Activated CD4-positive, alpha-beta T cell treated with anti-CD3 and anti-CD28 coated beads for 24 hours (primary cell): ENCODE measurements at places on chromosomes 12 and 14.

GRCh38 chr12:54937376-54937775 lies 47.2 kb downstream of the TESPA1 start:
- DNase-seq: no peak

DNA sequence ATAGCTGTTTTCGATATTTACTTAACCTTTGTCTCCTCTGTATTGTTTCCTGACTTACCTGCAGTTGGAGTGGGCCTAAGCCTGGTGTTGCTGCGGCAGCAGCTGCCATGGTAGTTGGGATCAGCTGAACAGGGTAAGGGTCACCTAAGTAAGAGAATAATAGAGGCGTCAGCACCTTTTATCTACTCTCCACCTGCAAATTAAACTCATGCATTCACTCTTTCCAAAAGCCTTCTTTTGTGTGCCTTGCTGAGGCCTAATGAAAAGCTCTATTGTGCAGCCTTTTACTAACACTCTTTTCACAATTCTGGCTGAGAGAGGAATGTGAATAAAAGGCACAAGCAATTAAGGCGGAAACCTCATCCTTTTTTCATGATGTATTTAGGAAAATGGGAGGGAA lies 308.7 kb downstream of the SOX5 start:
- no peak for DNase-seq

GRCh38 chr12:86006727-86007126 lies 132.6 kb downstream of the NTS start:
- DNase-seq: no peak

- DNase-seq: no peak
Observed at GRCh38 chr14:90455100-90455571, 58.3 kb downstream of the CALM1 start.

- no peak for DNase-seq
Observed at GRCh38 chr12:116373572-116374206, 96.2 kb upstream of the MED13L start.

- no peak for DNase-seq
Observed at GRCh38 chr14:24179961-24180796, 8.3 kb downstream of the REC8 start.

DNA sequence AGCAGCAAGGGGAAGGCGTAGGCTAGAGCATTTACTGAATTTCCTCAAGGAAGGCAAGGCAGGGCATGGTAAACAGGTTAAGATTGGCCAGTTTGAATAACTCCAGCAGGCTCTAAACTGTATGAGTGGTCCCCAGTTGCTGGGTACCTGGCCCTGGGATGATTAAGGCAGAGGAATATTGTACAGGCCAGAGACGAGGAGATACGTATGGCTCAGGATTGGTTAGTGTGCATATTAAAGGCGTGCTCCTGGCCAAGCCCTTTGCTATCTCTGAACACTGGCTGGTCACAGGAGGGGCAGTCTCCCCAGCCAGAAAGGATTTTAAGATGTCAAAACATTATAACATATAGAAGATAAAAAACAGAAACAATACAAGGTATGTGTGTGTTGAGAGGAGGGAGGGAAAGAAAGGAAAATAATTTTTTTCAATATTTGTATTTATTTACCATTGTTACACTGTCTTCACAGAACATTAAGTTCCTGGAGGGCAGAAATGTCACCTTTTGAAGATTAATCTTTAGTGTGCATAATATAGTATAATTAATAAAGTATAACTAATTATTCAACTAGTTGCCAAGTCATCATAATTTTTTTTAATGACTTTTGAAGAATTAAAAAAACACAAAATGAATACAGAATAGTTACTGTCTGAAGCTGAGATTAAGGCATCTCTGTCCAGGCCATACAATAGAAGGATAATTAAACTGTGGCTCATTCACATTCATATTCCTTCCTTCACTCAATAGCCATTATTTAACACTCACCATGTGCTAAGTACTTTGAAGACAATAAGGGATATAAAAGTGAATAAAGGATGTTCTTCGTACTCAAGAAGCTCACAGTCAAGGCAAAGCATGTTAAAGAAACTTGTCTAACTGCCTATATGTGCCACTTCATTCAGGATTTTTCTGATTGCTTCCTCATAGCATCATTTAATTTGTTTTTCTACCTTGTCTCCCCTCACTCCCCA lies 41.9 kb downstream of the DCP1B start:
- DNase-seq: no peak

GRCh38 chr12:113468365-113469223 lies 3.1 kb downstream of the LHX5 start:
- DNase-seq: no peak

DNA sequence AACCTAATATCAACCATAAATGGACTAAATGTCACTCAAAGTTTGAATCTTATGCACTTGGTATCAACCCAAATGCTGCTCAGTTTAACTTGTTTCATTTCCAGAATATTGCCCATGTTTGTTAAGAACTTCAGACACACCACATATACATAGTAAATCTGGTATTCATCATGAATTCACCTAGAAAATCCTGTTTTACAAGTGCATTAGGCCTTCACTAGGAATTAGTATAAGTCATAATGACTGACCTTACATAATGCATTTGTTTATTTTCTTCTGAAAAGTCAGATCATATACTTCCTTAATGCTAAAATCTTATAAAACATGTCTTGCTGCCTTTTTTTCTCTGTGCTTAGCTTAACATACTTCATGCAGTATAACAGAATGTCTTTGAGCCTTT lies 66.1 kb downstream of the ABCD2 start:
- DNase-seq: no peak

DNA sequence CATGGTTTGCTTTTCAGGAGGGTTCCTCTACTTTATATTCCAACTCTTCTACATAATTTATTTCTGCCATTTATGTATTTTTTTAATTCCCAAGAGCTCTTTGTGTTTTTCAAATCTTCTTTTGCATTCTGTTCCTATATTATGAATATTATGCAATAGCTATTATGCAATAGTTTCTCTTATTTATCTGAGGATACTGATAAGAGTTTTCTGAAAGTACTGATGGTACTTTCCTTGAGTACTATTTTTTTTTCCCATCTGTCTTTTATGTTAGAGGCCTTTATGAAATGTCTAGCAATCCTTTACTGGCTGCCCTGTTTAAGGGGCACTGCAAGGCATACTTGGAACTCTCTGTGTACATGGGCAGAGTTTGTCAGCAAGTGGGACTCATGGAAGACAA lies 93.4 kb downstream of the SLC41A2 start:
- no peak for DNase-seq

- no peak for DNase-seq
Observed at GRCh38 chr14:92646952-92647796, 101.3 kb downstream of the LGMN start.

GRCh38 chr14:75470238-75470797 lies 42.5 kb downstream of the JDP2 start:
- no peak for DNase-seq

DNA sequence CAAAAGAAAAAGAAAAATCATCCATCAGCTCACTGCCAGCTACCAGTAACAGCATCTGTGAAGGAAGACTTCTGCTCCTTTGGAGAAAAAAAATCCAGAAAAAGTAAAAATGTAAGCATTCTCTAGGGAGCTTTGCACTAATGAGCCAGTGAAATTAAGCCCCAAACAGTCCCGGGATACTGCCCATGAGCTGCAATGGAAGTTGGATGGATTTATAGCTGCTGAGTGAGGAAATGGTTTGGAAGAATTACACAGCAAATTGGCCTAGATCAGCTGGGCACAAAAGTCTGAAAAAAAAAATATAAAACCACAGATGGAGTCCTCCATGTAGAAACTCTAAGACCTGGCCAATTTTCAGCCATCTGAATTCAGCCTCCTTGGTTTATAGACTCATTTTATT lies 462.9 kb upstream of the USP15 start:
- DNase-seq: no peak

DNA sequence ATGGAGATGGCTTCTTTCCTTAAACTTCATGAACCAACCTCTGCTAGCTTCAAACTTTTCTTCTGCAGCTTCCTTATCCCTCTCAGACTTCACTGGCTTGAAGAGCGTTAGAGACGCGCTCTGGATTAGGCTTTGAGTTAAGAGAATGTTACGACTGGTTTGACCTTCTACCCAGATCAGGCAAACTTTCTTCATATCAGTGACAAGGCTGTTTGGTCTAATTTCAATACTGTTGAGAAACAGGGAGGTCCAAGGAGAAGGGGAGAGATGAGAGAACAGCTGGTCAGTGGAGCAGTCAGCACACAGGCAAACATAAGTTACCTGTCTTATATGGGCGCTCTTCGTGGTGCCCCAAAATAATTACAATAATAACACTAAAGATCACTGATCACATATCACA lies 14.9 kb downstream of the SCAF11 start:
- DNase-seq: no peak

DNA sequence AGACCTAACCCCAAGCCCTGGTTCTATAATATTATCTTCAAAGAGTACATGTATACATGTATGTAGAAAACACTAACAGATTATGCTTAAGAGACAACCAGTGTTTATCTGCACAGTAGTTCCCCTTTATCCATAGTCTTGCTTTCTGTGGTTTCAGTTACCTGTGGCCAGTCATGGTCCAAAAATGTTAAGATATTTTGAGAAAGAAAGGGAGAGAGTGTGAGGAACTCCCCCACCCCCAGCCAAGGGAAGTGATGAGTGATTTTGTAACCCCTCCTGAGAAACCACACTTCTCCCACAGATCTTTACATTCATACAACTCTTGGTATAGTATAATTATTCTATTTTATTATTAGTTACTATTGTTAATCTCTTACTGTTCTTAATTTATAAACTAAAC lies 77.3 kb upstream of the CNTN1 start:
- no peak for DNase-seq

GRCh38 chr14:103846543-103847450 lies 578 bp downstream of the PPP1R13B start:
- no peak for DNase-seq

GRCh38 chr14:74203639-74204038 lies 35.6 kb upstream of the VSX2 start:
- no peak for DNase-seq

DNA sequence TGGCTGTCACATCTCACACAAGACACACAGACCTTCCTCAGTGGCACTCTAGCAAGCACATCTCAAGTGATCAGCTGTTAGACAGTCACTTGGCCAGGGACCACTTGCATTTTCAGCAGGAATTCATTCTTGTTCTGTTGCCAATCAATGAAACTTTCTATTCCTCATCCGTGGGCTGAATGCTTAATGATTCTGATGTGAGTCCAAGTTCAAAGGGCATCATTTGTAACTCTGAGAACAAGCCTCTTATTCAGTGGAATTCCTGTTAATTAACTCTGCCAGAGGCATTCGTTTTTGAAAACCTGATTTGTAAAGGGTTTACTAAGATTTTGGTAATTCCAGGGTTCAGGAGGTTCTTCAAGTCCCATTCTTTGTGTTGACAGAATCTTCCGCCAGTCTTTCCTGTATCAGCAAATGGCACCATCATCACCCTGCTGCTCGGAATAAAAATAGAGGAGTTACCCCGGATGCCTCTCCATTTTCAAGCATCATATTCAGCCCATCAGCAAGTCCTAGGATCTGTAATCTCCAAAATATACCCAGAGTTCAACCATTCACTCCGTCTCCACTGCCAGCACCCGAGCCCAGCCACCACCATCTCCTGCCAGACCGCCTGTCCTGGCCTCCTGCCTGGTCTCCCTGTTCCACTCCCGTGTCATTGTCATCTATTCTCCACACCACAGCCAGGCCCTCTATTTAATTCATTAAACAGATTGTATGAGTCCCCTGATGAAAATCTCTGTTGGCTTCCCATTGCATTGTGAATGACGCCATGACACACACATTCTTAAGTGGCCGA lies 473.4 kb downstream of the AACS start:
- DNase-seq: no peak

DNA sequence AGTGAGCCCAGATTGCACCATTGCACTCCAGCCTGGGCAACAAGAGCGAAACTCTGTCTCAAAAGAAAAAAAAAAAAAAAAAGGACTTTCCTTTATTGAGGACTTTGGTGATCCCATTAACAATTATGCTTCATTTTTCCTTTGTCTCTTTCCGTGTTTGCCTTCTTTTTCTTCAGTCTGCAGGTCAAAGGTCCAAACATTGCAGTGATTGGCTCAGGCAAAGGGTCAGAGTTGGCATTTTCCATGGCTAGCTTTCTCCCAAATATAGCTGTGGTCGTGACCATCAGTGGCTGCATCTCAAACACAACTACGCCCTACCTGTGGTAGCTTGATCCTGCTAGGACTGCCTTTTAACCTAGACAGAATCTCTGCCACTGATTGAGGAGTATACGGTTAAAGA lies 7.0 kb upstream of the DNAL1 start:
- DNase-seq: no peak

DNA sequence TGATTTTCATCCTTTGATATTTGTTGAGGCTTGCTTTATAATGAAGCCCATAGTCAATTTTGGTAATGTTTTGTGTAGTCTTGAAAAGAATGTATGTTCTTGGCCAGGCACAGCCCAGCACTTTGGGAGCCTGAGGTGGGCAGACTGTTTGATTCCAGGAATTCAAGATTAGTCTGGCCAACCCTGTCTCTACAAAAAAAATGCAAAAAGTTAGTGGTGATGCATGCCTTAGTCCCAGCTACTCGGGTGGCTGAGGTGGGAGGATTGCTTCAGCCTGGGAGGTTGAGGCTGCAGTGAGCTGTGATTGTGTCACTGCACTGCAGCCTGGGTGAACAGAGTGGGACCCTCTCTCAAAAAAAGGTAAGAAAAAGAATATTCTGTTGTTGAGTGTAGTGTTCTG lies 10.8 kb downstream of the ETNK1 start:
- DNase-seq: no peak

DNA sequence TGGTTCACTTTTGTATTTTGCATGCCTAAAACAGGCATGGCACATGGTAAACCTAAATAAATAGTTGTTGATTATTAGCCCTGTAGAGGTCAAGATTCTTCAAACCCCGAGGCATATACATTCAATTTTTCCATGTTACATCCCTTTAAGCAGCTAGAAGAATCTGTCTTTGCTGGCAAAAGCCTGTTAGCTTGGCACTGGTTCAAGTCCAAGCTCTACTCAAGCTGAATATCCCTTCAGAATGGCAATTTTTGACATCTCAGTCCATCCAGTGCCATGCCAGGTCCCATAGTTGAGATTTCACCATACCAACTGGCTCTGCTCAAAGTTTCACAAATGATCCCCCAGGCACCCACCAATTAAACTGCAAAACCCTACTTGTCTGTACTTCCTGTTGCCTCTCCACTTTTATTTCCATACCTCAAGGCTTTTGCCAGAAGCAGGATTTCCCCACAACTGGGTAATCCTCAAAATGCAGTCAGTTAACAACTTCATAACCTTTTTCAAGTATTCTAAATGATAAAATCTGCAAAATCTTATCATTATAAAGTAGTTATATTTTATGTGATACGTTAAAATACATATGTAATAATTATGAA lies 9.0 kb upstream of the DCN start:
- DNase-seq: no peak

- DNase-seq: no peak
Observed at GRCh38 chr12:98123021-98123461, 392.3 kb upstream of the TMPO start.

DNA sequence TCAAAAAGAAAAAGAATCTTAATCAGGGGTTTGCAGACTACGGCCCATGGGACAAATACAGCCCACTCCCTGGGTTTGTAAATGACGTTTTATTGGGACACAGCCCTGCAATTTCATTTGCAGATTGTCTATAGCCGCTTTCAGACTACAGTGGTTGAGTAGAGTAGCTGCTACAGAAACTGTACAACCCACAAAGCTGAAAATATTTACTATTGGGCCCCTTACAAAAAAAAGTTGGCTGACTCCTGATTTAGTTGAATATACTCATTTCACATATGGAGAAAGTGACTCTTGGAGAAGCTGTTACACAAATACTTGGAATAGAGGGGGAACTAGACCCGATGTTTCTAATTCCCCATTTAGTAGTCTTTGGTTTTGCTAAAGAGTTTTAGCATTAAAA lies 162.5 kb upstream of the NOS1 start:
- no peak for DNase-seq
